ENCODE measurements at places on chromosomes 13 and 19.

DNA sequence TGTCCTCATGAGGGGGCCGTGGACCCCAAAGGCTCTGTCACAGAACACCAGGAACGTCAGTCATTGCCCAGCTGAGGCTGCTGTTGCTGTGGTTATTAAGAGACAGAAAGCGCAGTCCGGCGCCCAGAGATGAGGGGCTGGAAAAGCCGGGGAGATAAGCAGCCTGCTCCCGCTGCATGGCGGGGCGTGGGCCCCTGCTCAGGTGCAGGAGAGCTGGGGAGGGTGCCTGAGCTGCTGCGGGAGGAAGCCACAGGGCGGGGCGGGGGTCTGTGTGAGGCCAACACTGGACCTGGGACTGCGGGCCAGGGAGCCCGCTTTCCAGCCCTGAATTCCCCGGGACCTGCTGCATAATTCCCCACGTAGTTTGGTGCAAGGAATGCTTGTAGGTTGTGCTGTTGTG, 11.3 kb downstream of the SOX1 start:
- no peak overlapping the region for H3K4me3 ChIP-seq
- no peak overlapping the region for H3K27ac ChIP-seq

GRCh38 chr19:50745221-50745620, 22.1 kb downstream of the CLEC11A start:
- no peaks in the 10 kb centered on the region for H3K36me3 ChIP-seq
- no peaks in the 10 kb centered on the region for H3K4me1 ChIP-seq
- no peak overlapping the region for H3K27ac ChIP-seq

DNA sequence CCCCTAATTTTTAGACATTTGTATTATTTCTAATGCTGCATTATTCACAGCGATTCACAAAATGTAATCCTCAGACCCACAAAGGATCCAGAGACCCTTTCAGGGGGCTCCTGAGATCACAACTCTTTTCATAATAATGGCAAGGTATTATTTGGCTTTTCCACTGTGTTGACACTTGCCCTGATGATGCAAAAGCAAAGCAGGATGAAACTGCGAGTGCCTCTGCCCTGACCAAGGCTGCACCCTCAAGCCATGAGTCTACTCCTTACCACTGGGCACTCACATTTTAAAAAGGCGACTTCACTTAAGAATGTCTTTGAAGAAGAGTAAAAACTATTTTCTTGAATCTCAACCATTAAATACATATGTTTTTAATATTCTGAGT, 11.4 kb downstream of the ELF1 start:
- peaks cover 7% of the 10 kb centered on the region for H3K36me3 ChIP-seq
- no peak for DNase-seq
- H3K27ac ChIP-seq: peak overlapping the region; percentile 92
- H3K27me3 ChIP-seq: no peaks in the 10 kb centered on the region

GRCh38 chr19:33383720-33384292, 10.3 kb downstream of the CEBPG start:
- H3K27ac ChIP-seq: no peak overlapping the region
- peaks cover 9% of the 10 kb centered on the region for H3K36me3 ChIP-seq
- H3K4me3 ChIP-seq: no peak overlapping the region
- H3K27me3 ChIP-seq: no peaks in the 10 kb centered on the region
- H3K4me1 ChIP-seq: no peaks in the 10 kb centered on the region
- DNase-seq: no peak

DNA sequence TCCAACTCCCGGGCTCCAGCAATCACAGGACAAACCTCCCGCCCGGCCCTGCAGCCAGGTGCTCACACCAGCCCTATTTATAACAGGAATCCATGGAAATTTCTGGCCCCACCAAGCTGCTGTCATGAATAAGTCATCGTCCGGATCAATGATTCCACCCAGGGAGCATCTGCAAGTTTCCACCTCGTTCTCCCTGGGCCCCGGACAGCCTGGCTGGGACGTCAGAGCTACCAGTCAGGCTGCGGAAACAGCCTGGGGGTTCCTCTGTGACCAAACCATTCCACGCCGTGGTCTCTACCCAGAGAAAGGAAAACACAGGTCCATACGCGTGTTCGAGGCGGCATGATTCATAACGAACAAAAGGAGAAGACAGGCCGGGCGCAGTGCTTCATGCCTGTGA, 20.7 kb upstream of the PTBP1 start:
- no peak for DNase-seq
- no peaks in the 10 kb centered on the region for H3K36me3 ChIP-seq
- H3K27me3 ChIP-seq: no peaks in the 10 kb centered on the region
- no peak overlapping the region for H3K4me3 ChIP-seq
- no peak overlapping the region for H3K27ac ChIP-seq

DNA sequence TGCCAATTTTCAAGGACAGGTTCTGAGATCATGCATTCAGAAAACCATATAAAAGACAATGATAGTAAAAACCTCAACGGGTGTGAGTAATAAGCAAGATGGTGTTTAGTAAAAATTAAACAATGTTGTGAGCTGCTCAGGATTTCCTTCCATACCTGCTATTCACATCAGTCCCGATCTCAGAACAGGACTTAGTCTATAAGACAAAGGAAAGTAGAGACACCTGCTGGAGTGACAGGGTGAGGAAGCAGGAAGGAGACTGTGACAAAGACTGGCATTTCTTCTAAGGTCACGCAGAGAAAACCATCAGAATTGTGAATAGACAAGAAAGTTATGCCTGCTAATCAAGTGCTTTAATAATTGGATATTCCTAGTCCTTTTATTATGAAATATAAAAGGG, 648.0 kb downstream of the DACH1 start:
- H3K27me3 ChIP-seq: no peaks in the 10 kb centered on the region
- no peaks in the 10 kb centered on the region for H3K36me3 ChIP-seq
- no peaks in the 10 kb centered on the region for H3K4me1 ChIP-seq
- no peak overlapping the region for H3K27ac ChIP-seq

DNA sequence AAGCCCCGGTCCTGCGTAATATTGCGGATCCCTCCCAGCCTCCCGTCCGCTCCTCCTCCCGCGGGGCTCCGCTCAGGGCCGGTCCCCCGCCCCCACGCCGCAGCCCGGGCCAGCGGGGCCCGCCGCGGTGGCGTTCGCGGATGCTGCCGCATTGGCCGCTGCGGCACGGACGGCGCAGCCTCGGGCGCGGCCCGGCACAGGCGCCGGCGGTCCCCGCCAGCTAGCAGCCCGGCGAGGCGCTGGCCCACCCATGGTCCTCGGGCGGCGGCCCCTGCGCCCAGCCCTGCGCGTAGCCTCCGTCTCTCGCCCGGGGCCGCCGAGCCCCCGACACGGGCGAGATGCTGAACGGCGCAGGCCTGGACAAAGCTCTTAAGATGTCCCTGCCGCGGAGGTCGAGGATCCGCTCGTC, at the start of gene ATP8A2:
TSS of gene ATP8A2 (plus strand) at position 100 of the 409 bp plus-strand sequence. CDS start at position 339, 239 bp downstream.
- peak within 1 kb of the TSS; percentile 49 for H3K4me3 ChIP-seq
- peaks cover 12% of the 10 kb centered on the region for H3K4me1 ChIP-seq

DNA sequence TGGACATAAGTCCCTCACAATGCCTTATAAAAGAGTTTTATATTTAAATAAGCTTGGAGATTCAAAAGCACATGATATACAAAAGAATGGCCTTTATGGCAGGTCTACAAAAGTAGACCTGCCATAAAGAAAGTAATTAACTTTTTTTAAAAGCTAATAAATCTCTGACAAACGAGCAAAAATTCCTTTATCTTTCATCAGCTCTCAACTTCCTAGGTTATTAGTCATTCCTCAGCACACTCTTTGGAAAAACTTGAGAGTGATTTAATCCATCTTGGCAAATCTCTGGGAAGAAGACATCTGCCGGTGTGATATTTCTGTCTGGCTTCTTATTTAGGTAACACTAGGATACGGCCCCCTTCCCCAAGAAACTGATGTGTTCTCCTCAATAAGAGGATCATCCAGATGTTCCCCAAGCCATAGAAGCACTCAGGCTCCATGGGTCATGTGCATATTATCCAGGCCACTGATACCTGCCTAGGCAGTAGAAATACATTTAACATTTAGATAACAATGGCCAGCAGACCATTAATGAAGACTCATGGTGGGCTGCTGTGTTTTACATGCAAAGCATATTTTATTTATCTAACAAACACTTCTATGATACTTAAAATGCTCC, 372.7 kb downstream of the LIG4 start:
- no peak overlapping the region for H3K4me3 ChIP-seq
- no peaks in the 10 kb centered on the region for H3K27me3 ChIP-seq
- H3K27ac ChIP-seq: no peak overlapping the region
- DNase-seq: no peak
- H3K4me1 ChIP-seq: no peaks in the 10 kb centered on the region

DNA sequence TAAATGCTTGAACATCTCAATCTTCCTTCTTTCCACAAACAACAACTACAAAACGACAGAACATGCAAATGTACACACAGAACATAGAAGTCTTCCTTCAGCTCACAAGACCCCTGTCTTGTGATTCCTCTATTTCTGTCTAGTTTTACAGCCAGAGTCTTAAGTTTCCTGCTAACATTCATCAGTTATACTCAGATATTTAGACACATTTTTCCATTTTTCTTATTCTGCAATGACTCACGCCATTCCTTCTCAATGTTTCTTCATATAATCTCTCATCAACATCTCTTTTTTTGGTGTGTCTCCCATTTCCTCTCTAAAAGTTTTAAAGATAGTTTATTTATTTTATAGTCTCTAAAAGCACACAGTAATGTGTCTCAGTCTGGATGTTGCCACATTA, 1872.9 kb upstream of the PCDH20 start:
- no peak overlapping the region for H3K27ac ChIP-seq
- H3K27me3 ChIP-seq: no peaks in the 10 kb centered on the region
- DNase-seq: no peak
- H3K4me1 ChIP-seq: no peaks in the 10 kb centered on the region
- H3K36me3 ChIP-seq: no peaks in the 10 kb centered on the region

GRCh38 chr19:43776286-43776685, 4.5 kb downstream of the KCNN4 start:
- peaks cover 2% of the 10 kb centered on the region for H3K36me3 ChIP-seq
- no peaks in the 10 kb centered on the region for H3K27me3 ChIP-seq

DNA sequence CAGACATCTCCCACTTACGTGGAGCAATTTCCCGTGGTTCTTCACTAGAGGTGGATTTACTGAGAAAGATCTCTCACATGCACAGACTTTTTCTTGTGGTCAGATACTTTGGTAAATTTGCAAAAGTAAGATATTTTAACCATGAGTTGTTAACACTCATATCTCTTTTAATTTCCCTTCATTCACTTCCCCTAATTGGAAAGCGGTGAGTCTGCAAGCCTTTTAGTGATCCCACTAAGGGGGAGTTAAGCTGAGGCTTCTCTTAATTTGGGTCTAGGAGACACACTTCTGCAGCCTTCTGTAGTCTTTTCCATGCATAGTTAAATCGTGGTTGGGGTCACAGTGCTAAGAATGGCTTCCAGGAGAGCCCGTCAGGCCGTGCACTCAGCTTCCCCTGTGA, 30.7 kb upstream of the SERPINE3 start:
- peaks cover 11% of the 10 kb centered on the region for H3K4me1 ChIP-seq
- no peaks in the 10 kb centered on the region for H3K36me3 ChIP-seq
- peak; percentile 54 for DNase-seq
- no peaks in the 10 kb centered on the region for H3K27me3 ChIP-seq
- H3K27ac ChIP-seq: no peak overlapping the region

- no peaks in the 10 kb centered on the region for H3K36me3 ChIP-seq
- no peaks in the 10 kb centered on the region for H3K27me3 ChIP-seq
- H3K4me3 ChIP-seq: peak overlapping the region; percentile 40
- no peak overlapping the region for H3K27ac ChIP-seq
- H3K4me1 ChIP-seq: peaks cover 5% of the 10 kb centered on the region
- no peak for DNase-seq
Observed at GRCh38 chr19:2507109-2507508, 31.2 kb downstream of the GADD45B start.

DNA sequence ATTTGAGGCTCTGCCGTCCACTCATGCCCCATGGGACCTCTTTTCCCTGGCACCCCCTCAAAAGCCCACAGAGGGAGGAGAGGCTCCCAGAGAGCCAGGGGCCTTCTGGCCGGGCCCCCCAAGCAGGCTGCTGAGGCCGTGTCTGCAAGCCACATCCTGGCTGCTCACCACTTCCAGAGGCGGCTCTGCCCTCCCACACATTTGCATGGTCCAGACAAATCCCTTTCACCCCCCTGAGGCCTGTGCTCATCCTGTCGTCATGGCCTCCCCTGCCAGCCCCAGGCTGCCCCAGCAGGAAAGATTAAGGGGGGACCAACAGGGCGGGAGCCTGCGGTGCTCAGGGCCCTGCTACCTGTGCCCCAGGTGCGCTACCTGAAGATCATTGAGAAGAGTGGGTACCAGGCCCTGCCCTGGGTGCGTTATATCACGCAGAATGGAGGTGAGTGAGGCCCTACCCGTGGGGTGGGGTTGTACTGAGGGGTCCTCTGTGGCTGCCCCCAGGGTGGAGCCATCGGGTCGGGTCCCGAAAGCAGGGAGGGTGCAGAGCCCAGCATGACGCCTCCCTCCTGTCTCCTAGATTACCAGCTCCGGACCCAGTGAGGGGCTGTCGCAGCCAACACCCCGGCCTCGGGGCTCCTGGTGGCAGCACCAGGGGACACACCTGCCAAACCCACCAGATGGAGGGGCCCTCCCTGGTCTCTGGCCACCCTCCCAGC, 36.3 kb downstream of the AP1M1 start:
- DNase-seq: no peak
- no peak overlapping the region for H3K4me3 ChIP-seq
- H3K36me3 ChIP-seq: peaks cover 34% of the 10 kb centered on the region
- no peaks in the 10 kb centered on the region for H3K27me3 ChIP-seq

DNA sequence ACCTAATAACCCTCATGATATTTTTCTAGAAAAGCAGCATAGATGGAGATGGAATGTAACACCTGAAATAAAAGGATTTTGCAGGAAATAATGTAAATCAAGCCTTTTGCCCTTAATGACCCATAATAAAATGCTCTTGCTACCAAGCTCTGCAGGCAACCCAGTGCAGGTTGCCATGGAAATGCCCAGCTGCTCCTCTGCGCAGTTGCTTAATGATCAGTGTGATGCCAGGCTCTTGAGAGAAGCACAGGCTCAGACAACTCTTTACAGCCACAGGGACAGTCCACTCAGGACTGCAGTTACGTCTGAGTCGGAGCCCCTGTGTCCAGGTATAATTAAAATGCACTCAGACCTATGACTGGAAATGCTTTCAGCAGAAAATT, 165.5 kb downstream of the LACC1 start:
- no peak for DNase-seq
- no peaks in the 10 kb centered on the region for H3K4me1 ChIP-seq
- H3K27ac ChIP-seq: no peak overlapping the region
- H3K4me3 ChIP-seq: no peak overlapping the region

- no peak overlapping the region for H3K27ac ChIP-seq
- DNase-seq: no peak
- H3K36me3 ChIP-seq: peaks cover 32% of the 10 kb centered on the region
- no peaks in the 10 kb centered on the region for H3K4me1 ChIP-seq
- H3K4me3 ChIP-seq: no peak overlapping the region
Observed at GRCh38 chr19:46392252-46392801, 21.0 kb downstream of the CCDC8 start.

- peak overlapping the region; percentile 74 for H3K27ac ChIP-seq
- H3K4me3 ChIP-seq: peak overlapping the region; percentile 94
- no peaks in the 10 kb centered on the region for H3K27me3 ChIP-seq
- peaks cover 13% of the 10 kb centered on the region for H3K4me1 ChIP-seq
- H3K36me3 ChIP-seq: peaks cover 5% of the 10 kb centered on the region
- DNase-seq: peak; percentile 17
Observed at GRCh38 chr19:37654629-37655300, 500 bp downstream of the ZFP30 start.

GRCh38 chr13:91031508-91031907, 316.0 kb upstream of the MIR17HG start:
- no peaks in the 10 kb centered on the region for H3K36me3 ChIP-seq
- DNase-seq: no peak
- H3K27ac ChIP-seq: no peak overlapping the region
- no peak overlapping the region for H3K4me3 ChIP-seq
- no peaks in the 10 kb centered on the region for H3K4me1 ChIP-seq
- H3K27me3 ChIP-seq: no peaks in the 10 kb centered on the region

All from common myeloid progenitor, CD34-positive (primary cell).